Upper lobe of right lung (tissue), 1 donor: ENCODE measurements at places on chromosomes 7 and 10. TPM values are rescaled to one million over a fixed set of nuclear protein-coding genes. Genes with fewer than 3 reads are reported as not detected.
A peak's percentile ranks its signal among the peaks of the same experiment; 100 is the strongest.

PLCE1 gene
- 14.3 TPM for total RNA-seq

DNA sequence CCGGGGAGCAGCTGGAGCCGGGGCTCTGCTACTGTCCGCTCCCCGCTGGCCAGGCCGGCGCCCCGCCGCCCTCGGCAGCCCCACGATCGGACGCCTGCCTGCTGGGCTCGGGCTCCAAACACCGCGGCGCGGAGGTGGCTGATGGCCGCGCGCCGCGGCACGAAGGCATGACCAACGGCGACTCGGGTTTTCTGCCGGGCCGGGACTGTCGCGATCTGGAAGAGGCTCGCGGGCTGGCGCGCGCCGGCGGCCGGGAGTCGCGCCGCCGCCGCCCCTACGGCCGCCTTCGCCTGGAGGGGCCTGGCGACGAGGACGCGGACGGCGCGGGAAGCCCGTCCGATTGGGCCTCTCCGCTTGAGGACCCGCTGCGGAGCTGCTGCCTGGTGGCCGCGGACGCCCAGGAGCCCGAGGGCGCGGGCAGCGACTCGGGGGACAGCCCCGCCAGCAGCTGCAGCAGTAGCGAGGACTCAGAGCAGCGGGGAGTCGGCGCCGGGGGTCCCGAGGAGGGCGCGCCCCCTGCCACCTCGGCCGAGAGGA is 570 bp downstream of the TBC1D12 start:
- peak overlapping the region; percentile 77 for H3K4me3 ChIP-seq
- peak overlapping the region; percentile 91 for H3K27ac ChIP-seq
- peak; percentile 73 for DNase-seq
- peaks cover 19% of the 10 kb centered on the region for H3K4me1 ChIP-seq
- peaks cover 7% of the 10 kb centered on the region for H3K27me3 ChIP-seq

GRCh38 chr10:28986117-28986792 is 302.6 kb upstream of the LYZL1 start:
- H3K27ac ChIP-seq, result no peak overlapping the region
- H3K27me3 ChIP-seq, result no peaks in the 10 kb centered on the region
- peaks cover 16% of the 10 kb centered on the region for H3K4me1 ChIP-seq
- no peak for DNase-seq

- no peak for DNase-seq
- H3K27ac ChIP-seq, result no peak overlapping the region
- no peaks in the 10 kb centered on the region for H3K27me3 ChIP-seq
- no peaks in the 10 kb centered on the region for H3K36me3 ChIP-seq
- peaks cover 2% of the 10 kb centered on the region for H3K4me1 ChIP-seq
Observed at GRCh38 chr10:28135258-28135657, 136.4 kb upstream of the ODAD2 start.
